ENCODE measurements at places on chromosomes 1 and 21. TPM values are rescaled to one million over a fixed set of nuclear protein-coding genes. Genes with fewer than 3 reads are reported as not detected.
A peak's percentile ranks its signal among the peaks of the same experiment; 100 is the strongest.

- no peak for DNase-seq
These were observed 43.4 kb downstream of the KIF1B start for GRCh38 chr1:10253755-10254154.

- DNase-seq: no peak
These were observed 5.0 kb downstream of the HSPG2 start for GRCh38 chr1:21932127-21932526.

DNA sequence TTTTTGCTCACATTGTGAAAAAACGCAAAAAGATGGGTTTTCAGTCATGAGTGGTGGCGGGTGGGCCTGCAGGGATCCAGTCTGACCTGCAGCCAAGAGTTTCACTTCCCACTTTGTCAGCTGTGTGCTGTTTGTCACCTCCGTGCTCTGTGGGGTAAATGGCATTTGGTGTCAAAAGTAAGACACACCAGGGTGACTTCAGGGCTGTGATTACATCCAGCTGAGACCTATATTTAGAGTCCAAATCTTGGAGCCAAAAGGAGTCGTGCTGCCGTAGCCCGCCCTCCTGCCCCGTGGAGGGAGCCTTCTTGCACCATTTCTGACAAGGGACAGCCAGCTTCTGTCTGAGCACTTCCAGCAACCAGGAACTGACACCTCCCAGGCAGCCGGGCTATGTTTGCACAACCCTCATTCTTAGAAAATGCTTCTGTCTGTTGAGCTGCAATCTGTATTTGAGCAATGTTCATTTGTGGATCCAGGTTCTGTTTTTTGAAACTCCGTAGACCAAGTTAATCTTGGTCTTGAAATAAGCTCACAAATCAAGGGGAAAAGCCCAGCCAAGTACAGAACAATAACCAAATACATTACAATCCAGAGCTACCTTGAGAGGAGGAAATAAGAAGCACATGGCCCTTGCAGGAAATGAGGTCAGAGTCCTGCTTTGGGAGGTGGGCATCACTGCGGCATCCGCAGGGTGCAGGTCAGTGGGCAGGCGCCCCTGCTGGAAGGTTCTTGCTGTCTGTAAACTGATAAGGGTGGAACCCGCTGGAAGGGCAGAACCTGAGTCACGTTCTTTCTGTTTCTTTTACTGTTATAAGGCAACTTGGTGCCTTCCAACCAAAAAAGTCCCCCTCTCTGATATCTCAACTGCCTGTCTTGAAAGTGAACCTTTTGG lies 14.4 kb downstream of the ABCG1 start:
- DNase-seq: peak; percentile 91

Gene LDLRAP1
- 13.7 TPM for total RNA-seq

Gene ETV3L
- total RNA-seq: not detected

DNA sequence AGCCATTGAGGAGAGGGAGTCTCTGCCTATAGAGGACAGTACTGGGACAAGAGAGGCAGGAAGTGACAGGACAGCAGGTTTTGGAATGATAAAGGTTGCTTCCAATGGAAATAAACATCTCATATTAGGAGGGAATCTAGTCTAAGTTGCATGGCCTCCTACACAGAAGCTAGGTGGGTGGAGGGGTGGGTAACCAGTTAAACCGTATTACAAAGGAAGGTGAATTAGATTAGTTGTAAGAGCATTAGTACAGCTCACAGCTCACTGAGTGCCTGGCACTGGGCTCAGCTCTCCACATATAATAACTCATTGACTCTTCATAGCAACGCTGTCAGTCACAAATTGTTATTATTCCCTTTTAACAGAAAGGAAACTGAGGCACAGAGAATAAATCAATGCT lies 468.1 kb downstream of the PTPRU start:
- DNase-seq: peak; percentile 29

GRCh38 chr21:39109596-39110210 lies 73.5 kb downstream of the PSMG1 start:
- no peak for DNase-seq

GRCh38 chr1:50103615-50104081 lies 5.1 kb upstream of the ELAVL4 start:
- DNase-seq: no peak

- peak; percentile 19 for DNase-seq
These were observed 1.7 kb downstream of the IGFN1 start for GRCh38 chr1:201192261-201192788.

- DNase-seq: peak; percentile 17
These were observed 8.3 kb downstream of the IL24 start for GRCh38 chr1:206905295-206906164.

Gene PLPPR5
- not detected for total RNA-seq

Gene BMP8B
- 0.24 TPM for total RNA-seq

Data from posterior vena cava (tissue), 2 donors.